ENCODE measurements at places on chromosomes 6 and 20.

- no peak for DNase-seq
These were observed 46.3 kb upstream of the FOXA2 start for GRCh38 chr20:22630701-22631100.

DNA sequence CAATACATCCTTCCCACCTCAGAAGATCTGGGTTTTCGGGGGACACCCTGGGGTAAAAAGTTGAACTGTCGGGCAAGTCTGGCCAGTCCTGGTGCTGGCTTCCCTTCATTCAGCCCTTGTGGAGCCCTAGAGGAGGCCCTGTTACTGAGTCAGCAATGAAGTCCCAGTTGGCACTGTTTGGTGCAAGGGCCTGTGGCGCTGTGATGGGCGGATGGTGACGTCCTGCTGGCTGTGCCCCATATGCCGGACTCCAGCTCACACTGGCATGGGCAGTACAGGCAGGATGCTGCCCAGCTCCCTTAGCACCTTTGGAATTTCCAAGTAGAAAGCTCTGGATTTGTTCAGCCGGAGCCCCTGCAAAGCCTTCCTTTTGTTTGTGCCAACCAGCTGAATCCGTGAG is 186.2 kb upstream of the PMEPA1 start:
- no peak for DNase-seq

DNA sequence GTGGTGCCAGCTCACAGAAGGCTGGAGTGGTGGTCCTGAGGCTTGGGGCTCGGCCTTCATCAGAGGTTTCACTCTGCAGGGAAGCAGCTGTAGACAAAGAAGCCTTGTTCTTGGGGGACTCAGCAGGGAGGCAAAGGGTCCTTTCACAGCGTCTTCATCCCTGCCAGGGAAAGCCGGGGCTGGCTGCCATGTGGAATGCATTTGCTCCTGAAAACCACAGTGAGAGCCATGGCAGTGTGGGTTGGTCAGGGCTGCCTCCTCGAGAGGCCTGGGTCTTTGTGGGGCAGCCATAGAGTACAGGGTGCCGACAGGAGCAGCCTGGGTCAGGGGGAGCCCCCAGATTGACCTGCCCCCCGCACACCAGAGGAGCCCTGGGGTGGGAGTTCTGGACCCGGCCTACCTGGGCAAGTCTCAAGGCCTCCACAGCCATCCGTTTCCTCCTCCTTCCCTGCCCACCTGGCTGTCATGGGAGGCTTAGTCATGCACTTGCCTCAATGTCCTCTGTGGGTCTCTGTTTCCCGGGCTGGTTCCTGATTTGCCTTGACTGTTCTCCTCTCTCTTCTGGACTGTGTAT is 144.0 kb downstream of the CDC5L start:
- no peak for DNase-seq

- DNase-seq, result no peak
These were observed 90.7 kb downstream of the CDH26 start for GRCh38 chr20:60048634-60049521.

DNA sequence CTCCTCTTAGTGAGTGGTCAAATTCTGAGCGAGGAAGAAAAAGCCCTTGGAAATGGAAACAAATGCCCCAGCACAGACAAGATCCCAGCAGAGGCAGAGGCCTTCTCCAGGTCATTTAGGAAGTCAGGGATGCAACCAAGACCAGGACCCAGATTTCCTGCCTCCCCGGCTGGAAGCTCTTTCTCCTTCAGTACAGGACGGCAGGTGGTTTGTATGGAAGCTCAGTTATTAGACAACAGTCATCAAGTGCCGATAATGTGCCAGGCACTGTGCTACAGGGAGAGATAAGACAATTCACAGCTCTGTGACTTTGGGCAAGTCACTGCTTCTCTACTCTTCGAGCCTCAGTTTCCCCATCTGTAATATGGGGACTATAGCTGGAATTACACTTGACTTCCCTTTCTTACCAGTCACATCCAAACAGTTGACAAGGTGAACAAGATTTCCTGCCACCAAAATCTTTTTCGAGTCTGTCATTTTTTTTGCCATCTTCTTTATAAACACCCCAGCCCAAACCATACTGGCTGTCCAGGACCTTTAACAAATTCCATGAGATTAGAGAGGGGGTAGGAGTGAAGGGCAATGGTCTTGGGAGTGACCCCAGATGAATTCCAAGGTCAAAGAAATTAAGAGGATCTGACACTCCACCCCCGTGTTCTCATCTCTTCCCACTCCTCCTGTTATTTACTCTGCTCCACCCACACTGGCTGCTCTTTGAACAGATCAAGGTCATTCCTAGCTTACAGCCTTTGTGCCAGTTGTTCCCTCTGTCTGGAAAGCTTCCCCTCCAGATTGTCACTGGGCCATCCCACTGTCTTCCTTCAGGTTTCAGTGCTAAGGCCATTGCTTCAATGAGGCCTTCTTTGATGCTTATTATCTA is 6.0 kb downstream of the MMP9 start:
- no peak for DNase-seq

DNA sequence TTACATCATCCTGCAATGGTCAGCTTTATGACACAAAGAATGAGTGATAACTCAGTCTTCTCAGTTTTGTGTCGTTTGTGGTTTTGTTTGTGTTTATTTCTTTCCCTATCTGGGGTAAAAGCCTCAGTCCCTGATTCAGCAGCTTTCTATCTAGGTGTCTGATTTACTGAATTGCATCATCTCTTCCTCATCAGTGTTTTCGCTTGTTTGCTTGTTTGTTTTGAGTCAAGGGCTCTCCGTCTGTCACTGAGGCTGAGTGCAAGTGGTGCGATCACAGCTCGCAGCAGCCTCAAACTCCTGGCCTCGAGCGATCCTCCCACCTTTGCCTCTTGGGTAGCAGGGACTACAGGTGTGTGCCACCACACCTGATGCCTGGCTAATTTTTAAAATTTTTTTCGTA is 548.9 kb downstream of the PRKN start:
- no peak for DNase-seq
